ENCODE measurements at places on chromosomes 1 and 21.
A peak's percentile ranks its signal among the peaks of the same experiment; 100 is the strongest.

DNA sequence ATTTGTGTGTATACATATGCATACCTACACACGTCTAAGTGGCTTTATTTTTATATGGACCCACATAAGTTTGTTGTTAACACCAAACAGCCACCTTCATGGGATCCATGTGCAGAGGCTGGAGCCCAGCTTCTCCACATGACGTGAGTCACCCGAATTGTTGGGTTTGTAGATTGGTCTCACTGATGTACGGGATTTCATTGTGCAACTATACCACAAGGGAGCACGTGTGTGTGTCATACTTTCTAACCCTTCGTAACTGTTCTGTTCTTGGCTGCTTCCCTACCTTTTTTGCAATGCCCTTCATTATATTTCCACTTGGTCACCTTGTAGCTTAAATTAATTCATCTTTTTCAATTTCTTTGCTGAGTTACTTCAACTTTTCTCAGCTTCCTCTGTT is 21.0 kb downstream of the SPRTN start:
- DNase-seq = no peak

DNA sequence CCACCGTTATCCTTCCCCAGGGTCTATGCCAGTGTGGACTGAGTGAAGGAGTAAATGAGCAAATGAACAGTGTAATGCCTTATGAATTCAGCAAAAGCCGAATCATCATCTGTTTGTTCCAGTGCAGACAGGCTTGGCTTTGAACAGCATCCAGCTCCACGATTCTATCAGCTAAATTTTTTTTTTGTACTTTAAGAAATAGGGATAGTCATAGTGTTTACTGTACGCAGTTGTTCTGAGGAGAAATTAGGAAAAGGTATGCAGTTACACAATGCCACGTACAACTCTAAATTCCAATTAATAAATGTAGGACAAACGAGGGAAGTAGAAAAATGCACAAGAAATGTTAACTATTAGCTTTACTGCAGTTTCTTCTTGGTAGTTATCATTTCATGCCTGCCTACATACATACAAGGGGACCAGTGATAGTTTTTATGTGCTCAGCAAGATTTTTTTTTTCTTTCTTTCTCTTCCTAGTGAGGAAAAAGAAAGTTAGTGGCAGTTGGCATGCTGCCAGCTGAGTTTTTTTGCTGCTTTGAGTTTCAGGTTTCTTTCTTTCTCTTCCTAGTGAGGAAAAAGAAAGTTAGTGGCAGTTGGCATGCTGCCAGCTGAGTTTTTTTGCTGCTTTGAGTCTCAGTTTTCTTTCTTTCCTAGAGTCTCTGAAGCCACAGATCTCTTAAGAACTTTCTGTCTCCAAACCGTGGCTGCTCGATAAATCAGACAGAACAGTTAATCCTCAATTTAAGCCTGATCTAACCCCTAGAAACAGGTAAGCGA is at the start of gene IFI44L:
Gene IFI44L, plus strand, starts transcription at position 646 of the 777 bp plus-strand sequence. CDS start 7,468 bp downstream, outside the sequence.
- DNase-seq = peak; percentile 64

DNA sequence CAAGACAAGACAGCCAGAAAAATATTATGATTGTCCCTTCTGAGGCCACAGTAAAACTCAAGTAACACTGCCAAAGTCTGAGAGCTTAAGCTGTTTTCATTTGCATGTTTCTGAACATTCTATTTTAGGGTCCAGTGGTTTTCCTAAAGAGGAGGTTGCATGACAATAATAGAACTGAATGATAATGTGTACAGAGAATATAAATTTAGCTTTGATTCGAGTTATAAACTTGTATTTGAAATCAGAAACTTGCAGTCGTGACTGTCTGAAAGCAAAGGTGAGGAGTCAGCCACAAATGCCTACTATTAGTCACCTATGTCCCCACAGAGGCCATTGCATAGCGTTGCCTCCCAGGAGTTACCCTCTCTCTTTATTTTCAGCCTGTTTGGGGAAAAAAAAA is 363.1 kb upstream of the ADGRL2 start:
- no peak for DNase-seq

GRCh38 chr1:234619071-234619480 is 9.1 kb upstream of the IRF2BP2 start:
- no peak for DNase-seq

GRCh38 chr1:201346337-201346939 is 31.0 kb downstream of the TNNT2 start:
- DNase-seq = no peak

GRCh38 chr1:210291081-210291764 is 37.5 kb upstream of the HHAT start:
- DNase-seq = no peak

DNA sequence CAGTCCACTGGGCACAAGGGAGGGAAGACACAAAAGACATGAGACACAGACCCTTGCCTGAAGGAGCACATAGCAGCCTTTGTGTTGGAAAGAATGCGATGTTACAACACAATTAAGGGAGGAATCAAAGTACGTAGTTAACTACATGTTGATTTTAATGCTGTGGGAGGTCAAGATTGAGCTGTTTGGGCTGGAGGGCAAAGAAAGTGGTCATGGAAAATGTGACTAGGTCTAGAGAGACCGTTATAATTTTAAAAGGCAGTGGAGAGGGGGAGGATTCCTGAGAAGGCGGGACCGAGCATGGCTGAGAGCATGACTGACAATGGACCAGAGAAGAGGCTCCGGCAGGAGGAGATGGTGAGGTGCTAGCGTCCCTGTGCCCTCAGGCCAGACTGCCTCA is 111.8 kb upstream of the ATP1A1 start:
- DNase-seq = no peak

GRCh38 chr1:226814751-226815537 is 55.5 kb upstream of the PSEN2 start:
- no peak for DNase-seq

GRCh38 chr1:115462566-115463076 is 124.6 kb upstream of the NGF start:
- DNase-seq = no peak

DNA sequence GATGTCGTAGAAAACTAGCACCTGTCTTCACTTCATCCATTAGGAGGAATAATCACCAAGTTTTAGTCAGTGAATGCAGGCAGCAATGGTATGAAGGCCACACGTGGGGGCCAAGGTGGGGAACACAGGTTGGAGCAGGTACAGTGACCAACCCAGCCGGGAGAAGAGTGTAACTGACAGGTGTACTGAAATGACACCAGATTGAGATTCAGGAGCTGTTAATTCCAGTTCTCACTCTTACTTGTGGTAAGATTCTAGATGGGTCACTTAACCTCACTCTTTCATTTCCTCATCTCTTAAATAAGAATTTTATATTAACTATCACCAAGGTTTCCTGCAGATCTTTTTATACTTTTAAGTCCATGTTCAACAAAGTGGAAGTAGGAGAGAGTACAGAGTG is 206.2 kb upstream of the PTBP2 start:
- DNase-seq = no peak
